ENCODE measurements at places on chromosomes 2 and 18. TPM values are rescaled to one million over a fixed set of nuclear protein-coding genes. Genes with fewer than 3 reads are reported as not detected.

The CDK15 gene
- 0.16 TPM for total RNA-seq

The TSGA10 gene
- 1.3 TPM for total RNA-seq

The IL1RN gene
- 16.9 TPM for total RNA-seq

The SERPINB10 gene
- 0.08 TPM for total RNA-seq

The RNF144A gene
- total RNA-seq, result 2.2 TPM

The MREG gene
- total RNA-seq, result 23.5 TPM
